Activated T-cell treated with anti-CD3 and anti-CD28 coated beads for 1 hour (primary cell): ENCODE measurements at places on chromosomes 13 and 19.

DNA sequence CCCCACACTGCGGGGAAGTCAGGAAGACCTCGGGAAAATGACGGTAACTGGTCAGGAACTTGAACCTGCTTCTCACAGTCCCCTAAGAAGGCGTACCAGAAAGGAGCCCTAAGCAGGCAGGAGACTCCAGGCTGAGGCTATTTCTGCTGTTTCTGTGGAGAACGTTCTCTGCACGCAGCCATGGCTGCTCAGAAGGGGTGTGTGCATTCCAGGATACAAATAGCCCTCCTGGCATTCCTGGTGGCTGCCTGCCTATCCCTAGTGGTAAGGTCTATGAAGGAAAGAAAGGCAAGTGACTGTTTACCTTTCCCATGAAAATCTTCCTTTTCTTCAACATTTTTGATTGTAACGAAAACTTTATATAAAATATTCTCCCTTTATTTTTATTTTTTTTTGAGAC, 2.5 kb downstream of the SGCG start:
- no peak for DNase-seq

GRCh38 chr19:47013041-47013517, 6.6 kb upstream of the NPAS1 start:
- peak; percentile 53 for DNase-seq

- no peak for DNase-seq
Observed at GRCh38 chr19:9645472-9645871, 24.4 kb upstream of the ZNF561 start.

DNA sequence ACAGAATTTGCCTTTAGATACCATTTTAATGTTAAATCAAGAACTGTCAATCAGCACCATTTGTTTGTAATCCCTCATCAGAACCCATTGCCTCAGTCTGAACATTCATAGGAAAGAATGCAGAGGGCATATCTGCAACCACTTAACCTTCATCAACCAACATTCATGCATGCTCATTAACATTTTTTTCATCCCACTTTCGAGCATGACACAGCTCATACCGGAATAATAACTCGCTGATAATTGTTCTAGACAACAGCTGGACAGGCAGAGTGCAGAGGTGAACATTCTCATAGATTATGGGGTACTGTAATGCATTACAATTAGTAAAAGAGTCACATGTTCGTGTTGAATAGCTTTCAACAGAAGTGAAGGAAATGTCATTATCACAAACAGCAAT, 216.8 kb downstream of the DIAPH3 start:
- no peak for DNase-seq

GRCh38 chr19:39995794-39996193, 1.1 kb upstream of the ZNF546 start:
- DNase-seq = no peak

GRCh38 chr13:80591976-80592740, 251.2 kb upstream of the SPRY2 start:
- no peak for DNase-seq

DNA sequence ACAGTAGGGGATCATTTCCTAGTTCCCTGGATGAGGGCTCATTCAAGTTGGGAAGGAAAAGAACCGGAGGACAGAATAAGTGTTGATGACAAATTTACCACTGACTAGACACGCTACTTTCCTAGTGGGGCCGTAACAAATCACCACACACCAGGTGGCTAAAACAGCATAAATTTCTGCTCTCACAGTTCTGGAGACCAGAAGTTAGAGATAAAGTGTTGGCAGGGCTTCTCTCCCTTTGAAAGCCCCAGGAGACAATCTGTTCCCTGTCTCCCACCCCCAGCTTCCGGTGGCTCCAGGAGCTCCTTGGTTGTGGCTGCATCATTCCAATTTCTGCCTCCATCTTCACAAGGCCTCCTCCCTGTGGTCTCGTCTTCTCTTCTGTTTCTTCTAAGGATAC, 65.4 kb upstream of the ARGLU1 start:
- DNase-seq = no peak

DNA sequence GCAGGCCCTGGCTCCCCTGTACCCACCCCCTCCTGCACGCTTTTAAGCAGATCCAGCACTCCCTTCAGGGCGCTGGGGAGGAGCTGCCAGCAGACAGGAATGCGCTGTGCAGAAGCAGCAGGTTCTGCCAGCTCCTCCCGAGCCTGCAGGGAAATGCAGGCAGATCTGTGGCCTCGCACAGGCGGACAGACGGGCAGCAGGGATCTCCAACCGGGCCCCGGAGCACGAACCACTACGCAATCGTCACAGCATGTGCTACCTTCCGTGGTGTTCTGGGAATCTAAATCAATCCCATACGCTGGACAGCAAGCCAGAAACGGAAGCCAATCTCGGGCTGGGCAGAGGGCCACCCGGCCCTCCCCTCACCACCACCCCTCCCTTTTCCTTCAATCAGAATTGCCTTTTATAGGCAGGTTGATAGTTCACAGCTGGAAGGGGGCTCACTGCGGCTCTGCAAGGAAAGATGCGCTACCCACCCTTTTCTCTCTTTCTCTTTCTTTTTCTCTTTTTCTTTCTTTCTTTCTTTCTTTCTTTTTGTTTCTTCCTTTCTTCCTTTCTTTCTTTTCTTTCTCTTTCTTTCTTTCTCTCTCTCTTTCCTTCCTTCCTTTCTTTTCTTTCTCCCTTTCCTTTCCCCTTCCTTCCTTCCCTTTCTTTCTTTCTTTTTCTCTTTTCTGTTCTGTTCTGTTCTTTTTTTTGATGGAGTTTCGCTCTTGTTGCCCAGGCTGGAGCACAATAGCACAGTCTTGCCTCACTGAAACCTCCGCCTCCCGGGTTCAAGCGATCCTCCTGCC, 99.9 kb downstream of the GNG7 start:
- DNase-seq = no peak

DNA sequence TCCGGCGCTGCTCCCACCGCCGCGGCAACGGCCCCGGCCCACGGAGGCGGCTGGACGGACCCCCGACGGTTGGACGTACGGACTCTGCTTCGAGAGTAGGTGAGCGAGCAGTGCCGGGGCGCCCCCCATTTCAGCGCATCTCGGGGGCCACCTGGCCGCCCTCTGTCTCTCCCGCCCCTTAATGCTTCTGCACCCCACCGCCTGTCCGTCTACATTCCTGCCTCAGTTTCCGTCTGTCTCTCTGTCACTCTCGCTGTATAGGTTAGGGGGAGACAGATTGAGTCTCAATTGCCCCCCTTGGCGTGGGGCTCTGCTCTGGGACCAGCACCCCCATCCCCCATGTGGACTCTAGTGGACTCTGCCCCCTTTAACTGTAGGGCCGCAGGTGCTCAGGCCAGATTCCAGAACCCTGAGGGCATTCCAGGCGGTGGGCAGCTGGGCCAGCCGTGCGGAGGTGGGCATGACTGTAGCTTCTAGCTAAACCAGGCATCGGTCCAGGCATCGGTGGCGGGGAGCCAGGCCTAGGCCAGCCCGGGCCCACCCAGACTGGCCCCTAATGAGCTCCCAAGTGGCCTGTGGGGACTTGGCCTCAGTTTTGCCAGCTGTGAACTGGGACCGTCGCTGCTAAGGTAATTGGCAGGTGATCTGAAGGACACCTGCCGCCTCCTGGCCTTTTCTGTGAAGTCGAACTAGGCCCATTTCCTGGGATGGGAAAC, 373 bp downstream of the TNFAIP8L1 start:
- DNase-seq = no peak

DNA sequence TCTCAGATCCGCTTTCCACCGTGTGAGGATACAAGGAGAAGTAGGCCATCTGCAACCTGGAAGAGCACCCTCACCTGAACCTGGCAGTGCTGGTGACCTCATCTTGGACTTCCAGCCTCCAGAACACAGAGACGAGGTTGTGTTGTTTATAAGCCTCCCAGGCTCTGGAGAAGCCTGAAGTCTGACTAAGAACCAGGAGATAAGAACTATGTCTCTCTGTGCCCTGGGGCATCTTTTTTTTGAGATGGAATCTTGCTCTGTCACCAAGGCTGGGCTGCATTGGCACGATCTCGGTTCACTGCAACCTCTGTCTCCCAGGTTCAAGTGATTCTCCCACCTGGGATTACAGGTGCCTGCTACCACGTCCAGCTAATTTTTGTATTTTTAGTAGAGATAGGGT, 14.5 kb downstream of the FCGBP start:
- no peak for DNase-seq

GRCh38 chr19:17227798-17228367, 1.9 kb downstream of the OCEL1 start:
- DNase-seq = no peak

DNA sequence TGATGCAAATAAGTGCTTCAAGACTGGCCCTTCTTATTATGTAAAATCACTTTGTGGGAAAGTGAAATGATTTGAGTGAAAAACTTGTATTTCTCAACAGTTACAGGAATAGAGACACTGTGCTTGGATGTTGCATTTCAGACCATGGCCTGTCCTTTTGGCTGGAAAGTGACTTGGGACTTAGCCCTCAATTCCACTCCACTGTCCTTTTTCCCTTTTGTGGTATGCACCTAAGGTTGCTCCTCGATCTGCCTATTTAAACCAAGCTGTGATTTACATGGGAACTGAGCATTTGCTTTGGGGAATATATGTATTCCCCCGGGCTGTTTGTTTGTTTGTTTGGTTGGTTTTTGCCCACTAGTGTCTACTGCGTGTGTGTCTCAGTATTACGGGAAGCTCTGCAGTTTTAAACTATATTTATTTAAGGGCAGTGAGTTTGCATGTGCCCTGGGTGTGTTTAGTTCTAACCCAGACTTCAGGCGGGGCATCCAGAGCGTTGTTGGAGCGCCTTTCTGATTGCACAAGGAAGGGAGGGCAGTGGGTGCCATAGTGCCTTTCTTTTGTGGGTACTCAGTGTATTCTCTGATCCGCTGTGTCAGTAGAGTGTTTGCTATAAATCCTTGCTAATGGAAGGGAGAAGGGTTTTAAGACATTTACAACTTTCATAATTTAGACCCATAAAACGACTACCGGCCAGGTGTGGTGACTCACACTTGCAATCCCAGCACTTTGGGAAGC, 18.2 kb upstream of the RNF113B start:
- no peak for DNase-seq

- no peak for DNase-seq
Observed at GRCh38 chr13:98157188-98157587, 14.3 kb downstream of the FARP1 start.

GRCh38 chr13:67228031-67228430, 2.1 kb downstream of the PCDH9 start:
- DNase-seq = no peak

- DNase-seq = no peak
Observed at GRCh38 chr13:36915896-36916640, 4.0 kb downstream of the SMAD9 start.

GRCh38 chr13:46864941-46865340, 31.9 kb downstream of the HTR2A start:
- DNase-seq = no peak

DNA sequence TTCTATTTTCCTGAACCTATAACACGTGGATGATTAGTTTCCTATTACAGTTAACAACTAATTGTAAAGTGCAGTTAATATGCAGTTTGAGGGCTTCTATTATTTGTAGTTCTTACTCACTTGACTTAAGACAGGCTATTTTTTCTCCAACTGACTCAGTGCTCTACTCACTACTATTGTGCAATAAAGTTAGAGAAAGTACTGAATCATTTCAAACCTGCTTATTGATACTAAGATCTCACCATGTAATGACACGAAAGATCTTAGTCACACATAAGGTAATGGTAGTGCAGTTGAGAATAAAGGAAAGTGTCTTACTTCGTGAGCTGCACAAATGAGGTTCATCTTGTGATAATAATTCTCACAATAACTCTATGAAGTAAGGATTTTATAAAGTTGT, 22.8 kb upstream of the ITM2B start:
- no peak for DNase-seq

GRCh38 chr13:74389056-74389455, 254.9 kb upstream of the KLF12 start:
- DNase-seq = no peak

DNA sequence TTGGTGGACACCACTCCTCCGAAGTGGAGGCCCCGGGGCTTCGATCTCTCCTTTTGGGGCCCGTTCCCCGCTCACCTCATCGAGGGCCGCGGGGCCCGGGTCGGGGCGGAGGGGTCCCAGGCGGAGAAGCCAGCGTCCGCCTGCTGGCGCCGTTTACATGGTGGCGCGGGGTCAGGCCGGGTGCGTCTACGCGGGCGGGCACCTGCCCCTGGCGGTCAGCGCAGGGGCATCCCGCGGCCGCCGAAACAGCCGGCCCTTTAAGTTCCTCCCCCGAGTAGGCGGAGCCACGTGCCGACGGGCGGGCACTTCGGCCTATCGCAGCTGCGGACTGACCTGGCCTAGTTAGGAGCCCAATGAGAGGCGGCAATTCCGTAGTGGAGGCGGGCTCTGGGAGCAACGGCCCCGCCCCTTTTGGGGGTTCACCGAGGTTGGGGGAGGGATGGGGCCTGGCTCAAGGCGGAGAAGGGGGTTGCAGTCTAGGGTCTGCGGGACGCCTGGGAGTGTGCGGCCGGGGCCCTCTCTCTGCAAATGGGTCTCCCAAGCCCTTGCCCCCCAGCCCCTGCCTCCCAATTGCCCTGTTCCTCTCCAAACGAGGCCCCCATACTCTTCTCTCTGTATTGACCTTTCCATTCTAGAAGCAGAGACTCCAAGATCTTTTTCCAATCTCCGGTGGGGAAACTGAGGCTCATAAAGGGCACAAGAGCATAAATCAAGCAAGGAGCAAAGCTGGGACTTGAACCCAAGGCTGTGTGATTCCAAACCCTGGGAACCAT, at the start of gene ABHD8:
Gene ABHD8 (minus strand): TSS at position 259 of the 773 bp plus-strand sequence. CDS start 1,809 bp downstream, outside the sequence.
- DNase-seq = peak; percentile 91

DNA sequence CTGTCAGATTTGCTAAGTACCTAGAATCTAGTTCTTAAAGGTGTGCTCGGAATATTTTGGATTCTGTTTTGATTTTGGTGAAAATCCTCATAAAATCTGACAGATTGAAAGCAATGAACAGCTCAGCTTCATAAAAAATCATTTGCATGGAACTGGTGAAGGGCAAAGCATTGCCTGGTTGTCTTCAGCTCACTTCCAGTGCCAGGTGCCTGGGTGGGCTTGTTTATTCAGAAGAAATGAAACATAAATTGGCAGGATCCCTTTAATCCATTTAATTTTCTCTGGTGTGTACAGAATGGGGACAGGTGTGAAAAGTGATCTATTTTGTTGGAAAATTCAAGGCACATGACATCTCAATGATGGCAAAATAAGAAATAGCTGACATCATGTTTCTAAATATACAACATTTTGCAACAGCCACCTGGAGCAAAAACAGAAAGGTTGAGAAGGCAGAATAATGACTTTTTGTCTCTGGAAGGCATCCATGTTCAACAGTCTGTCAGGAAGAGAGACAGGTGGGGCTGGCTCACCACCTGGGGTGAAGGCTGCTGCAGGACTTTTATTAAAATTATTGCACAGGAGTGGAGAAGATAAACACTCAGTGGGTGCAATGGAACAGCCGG, 52.2 kb downstream of the RFC3 start:
- DNase-seq = no peak

- DNase-seq = no peak
Observed at GRCh38 chr13:78598966-78599644, 4.2 kb downstream of the POU4F1 start.

DNA sequence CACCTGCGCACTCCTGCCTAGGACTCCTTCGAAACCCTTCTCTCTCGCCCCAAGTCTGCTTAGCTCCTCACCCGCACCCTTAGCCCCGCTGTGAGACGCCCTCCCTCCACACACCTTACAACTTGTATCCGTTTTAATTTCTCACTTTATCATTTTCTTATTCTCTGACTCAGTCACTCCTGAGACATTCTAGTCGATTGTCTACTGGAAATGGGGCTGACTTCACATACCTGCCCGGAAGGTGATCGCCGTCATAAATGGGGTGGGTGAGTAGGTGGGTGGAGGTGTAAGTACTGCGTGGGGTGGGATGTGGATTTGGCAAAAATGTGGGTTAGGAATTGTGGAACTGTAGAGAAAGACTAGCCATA, 714 bp downstream of the NDFIP2 start:
- DNase-seq = peak; percentile 15

- DNase-seq = no peak
Observed at GRCh38 chr19:1959928-1960589, 19.1 kb downstream of the CSNK1G2 start.
